ENCODE measurements at places on chromosomes 4 and X. TPM values are rescaled to one million over a fixed set of nuclear protein-coding genes. Genes with fewer than 3 reads are reported as not detected.

TREX2 gene
- not detected for polyA plus RNA-seq

MAGEA3 gene
- not detected for polyA plus RNA-seq

- no peak for DNase-seq
Observed at GRCh38 chrX:68193786-68194185, 239.5 kb downstream of the OPHN1 start.

AADAT gene
- polyA plus RNA-seq = 17.4 TPM

- no peak for DNase-seq
Observed at GRCh38 chrX:86149119-86149518, 868 bp downstream of the DACH2 start.

Data from cardiac muscle cell (in vitro differentiated cells and primary cell).